Left hindlimb (tissue), 1 donor: ENCODE measurements at places on chromosomes 6 and 20.

DNA sequence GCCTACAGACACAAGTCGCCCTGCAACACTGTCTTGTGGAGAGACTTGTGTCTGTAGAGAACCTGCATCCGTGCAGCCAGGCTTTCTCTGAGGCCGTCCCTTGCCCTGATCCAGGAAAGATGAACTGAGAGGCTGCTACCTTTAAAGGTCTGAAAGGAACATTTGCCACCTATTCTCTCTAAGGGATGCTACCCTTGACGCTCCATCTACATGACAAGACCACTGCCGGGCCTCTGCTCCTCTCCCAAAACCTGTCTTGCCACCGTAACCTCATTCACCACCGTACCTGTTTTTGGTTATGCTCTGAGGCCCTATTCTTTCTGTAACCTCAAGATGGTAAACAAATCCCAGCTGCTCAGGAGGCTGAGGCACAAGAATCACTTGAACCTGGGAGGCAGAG, 73.9 kb downstream of the FOXF2 start:
- no peak for DNase-seq

GRCh38 chr6:37047346-37047688, 41.9 kb downstream of the FGD2 start:
- no peak for DNase-seq

- peak; percentile 83 for DNase-seq
Observed at GRCh38 chr6:45922728-45923351, 92.8 kb downstream of the CLIC5 start.

DNA sequence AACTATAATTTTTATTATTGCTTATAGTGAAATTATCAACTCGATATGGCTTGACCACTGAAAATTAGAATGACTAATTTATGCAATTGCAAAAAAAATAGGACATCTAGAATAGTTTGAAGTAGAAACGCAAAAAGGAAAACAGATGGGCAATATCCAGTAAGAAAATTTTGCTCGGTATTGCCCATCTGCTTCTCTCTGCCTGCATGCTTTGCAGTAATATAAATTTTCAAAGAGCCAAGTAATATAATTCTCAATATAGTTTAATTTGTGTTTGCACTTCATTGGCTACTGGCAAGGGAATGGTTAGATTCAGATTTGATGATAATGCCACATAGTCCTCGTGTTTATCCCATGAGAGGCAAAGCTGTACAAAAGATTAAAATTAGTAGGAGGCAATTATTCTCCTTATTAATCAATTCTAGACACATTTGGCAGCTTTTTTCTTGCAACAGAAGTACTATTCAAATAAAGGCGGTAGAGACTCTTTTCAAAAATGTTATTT, 27.3 kb upstream of the LAMA2 start:
- no peak for DNase-seq

DNA sequence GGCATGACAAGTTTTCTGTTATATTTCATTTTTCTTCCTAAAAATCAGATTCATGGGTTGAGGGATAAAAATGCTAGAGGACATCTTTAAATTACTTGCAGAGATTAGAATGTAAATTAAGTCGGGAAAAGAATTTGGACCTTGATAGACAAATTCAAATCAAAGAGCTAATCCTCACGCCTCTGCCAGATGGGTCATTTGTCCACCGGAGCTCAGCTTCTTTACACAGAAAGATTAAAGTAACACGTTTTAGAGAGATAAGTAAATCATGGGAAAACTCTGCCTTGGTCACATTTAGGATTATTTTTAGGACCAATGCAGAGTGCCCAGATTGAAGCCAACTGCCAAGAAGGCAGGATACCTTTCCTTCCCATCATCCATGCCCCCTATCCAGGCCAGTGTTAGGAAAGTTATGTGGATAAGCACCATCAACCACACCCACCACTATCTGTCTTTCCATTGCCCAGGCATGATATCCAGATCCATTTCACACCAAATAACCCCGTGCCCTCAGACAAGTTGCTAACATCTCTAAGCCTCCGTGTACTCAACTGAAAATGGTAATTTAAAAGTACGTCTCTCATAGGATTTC, 397.4 kb upstream of the PLCB4 start:
- no peak for DNase-seq

DNA sequence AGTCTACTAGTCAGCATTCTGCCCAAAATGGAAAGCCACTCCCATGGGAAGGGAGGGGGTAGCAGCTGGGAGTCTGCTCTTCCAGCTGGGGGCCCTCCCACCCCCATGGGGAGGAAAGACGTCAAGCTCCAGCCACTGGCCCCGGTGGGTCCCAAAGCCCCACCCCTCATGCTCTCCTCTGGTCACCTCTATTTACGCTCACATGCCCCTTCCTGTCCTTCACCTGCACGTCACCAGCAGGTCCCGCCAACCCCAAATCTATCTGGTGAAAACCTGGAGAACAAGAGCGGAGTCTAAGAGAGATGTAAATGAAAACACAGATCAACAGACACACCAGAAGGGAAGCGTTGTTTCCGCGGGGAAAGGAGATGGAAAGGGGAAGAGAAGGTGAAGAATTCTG, 30.0 kb upstream of the ZBP1 start:
- DNase-seq: no peak

GRCh38 chr6:44025226-44025625, 102.0 kb downstream of the MRPL14 start:
- no peak for DNase-seq

GRCh38 chr20:15913391-15914025, 659.7 kb downstream of the KIF16B start:
- no peak for DNase-seq
